ENCODE measurements at places on chromosomes 4 and X.

DNA sequence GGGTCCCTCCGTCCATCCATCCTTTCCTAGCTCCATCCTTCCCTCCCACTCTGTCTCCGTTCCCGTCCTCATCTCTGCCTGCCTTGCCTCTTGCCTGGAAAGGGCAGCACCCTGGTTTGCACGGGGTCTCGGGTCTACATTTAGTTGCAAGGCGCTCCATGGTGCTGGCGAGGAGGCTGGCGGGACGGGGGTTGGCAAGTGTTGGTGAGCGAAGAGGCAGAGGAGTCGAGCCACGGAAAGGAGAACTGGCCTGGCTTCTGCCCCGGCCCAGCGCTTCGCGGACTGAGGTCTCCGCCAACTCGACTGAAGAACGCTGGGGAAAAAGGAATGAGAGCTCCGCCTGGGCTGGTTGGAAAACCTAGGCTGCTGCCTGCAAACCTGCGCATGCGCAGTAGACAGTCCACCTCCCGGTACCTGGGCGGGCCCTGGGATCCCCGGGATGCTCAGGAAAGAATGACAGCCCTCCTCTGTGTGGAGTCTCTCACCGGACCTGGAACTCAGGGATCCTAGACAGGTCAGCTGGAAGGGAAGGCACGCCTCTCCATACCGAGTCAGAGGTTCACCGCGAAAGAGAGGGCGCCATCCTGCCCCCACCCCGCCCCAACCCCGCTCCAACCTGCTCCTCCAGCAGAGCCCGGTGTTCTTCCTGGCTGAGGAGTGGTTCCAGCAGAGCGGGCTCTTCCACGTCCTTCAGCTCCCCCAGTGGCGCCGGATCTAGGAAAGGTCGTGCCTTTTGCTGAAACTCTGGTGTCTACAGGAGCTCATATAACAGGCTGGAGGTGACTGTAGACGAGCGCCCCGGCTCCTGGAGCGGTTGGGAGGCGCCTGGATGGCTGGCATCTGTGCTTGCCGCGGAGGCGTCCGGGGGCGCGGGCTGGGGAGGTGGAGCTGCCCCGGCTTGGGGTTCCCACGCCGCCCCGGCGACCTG, 6.0 kb downstream of the FRG2 start:
- no peak for DNase-seq

- no peak for DNase-seq
Observed at GRCh38 chr4:178165951-178166308, 723.7 kb upstream of the AGA start.

- no peak for DNase-seq
Observed at GRCh38 chr4:80138551-80139538, 58.5 kb upstream of the PRDM8 start.

DNA sequence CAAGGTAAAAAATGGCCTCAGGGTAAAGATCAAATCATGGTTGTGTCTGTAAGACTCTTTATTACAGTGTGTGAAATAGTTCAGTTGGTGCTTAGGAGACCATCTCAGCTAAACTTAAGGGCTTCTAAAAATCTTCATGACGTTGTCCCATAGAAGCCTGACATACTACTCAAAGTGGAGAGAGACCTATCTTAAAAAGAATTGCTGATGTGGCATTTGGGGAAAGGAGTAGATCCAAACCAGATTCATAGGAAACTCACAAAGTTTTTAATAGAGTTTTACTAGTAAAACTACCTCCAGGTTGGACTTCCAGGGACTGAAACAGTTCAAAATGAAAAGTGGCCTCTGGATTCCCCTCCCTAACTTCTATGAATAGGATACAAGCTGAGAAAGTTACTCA, 81.6 kb downstream of the ZNF81 start:
- no peak for DNase-seq

- no peak for DNase-seq
Observed at GRCh38 chrX:103878466-103879122, 46.5 kb upstream of the RAB9B start.

DNA sequence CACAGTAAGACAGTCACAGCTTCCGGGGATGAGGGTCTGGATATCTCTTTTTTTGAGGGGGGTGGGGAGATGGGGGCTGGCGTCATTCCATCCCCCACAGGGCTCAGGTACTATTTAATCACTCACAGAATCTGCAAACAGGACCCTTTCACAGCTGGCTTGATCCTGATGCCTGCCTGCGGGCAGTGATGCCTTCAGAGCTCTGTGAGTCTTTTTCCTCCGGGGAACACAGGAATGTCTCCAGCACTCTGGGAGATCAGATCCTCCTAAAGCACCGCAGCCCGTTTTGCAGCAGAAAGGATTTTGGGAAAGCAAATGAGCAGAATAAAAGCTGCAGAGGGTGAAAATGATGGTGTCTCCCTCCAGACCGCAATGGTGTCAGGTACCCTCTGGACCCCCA, 13.2 kb upstream of the SHOX start:
- DNase-seq, result no peak

- no peak for DNase-seq
Observed at GRCh38 chrX:153736071-153736820, 11.6 kb downstream of the ABCD1 start.

DNA sequence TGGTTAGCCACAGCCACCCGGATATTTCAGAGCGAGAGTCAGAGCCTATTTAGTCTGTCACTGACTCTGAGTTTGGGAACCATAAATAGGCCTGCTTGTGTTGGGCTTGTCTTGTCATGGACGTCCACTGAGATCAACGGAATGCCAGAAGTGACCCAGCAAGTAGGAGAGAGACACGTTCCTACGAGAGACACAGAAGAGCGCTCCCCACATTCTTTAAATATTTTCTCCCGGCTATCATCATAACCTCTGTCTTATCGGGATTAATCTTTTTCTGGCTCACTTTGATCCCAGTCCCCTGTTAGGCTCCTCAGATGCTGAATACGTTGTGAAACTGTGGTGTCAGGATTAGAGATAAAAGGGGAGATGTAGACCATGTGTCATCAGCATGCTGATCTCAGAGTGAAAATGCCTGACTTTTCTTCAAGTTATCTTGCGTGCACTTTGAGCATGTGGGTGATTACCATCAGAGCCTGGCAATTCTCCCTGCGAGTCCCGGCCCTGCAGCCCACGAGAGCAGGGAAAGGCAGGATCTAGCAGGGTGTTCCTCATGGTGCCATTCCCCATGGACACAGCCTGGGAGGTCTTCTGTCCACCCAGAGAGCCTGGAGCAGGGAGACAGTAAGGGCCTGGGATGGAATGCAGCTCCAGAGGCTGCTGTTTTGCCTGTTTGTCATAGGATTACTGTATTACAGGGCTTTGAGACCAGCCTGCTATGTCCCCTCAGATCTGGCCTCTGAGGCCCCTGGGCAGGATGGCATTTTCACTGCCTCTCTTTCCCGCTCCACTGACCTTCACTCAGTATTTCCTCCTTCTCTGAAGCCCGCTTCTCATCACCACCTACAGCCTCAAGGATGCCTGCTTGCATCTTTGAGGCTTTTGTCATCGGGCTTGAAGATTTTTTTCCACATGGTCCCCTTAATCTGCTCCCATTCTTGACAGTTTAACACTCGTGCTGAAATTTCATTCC, 2.8 kb upstream of the TENM3 start:
- no peak for DNase-seq

- no peak for DNase-seq
Observed at GRCh38 chr4:154983714-154984113, 202.6 kb downstream of the RBM46 start.

- DNase-seq, result no peak
Observed at GRCh38 chr4:162954976-162955375, 211.7 kb downstream of the NAF1 start.

DNA sequence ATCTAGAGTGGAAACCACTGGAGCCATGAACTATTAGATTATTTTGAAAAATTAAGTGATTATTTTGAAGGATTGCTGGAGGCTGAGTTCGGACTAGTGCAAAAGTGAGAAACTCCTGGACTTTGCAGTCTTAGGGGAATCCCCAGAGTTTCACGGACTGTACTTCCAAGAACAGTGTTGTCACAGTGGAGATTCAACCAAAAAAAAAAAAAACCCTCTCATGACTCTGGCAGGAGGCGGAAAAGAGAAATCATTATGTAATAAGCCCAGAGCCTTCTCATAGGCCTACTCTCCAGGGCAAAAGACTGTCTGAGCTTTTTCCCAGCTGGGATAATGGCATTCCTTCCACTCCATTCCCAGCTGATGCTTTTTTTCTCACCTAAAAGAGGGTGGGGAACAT, 16.8 kb upstream of the C4orf51 start:
- no peak for DNase-seq

GRCh38 chr4:66000510-66001117, 330.3 kb upstream of the EPHA5 start:
- no peak for DNase-seq

Measured in GOT3 (cell line).